ENCODE measurements at places on chromosomes 7 and 10.

- DNase-seq: no peak
Observed at GRCh38 chr10:48199580-48200377, 74.7 kb downstream of the FRMPD2 start.

DNA sequence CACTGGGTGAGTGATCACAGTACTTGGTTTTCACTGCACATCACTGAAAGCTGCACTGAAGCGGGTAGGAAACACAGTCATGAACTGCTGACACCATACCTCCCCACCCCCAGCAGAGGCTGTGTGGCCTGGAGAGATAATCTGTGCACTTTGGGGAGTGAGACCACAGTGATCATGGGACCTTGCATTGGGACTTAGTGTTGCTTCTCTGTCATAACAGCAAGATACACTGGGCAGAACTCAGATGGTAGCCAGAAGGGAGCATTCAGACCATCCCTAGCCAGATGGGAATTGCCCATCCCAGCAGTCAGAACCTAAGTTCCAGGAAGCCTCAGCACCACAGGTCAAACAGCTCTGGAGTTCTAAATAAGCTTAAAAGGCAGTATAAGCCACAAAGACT lies 346.4 kb upstream of the TMEM229A start:
- DNase-seq: no peak

DNA sequence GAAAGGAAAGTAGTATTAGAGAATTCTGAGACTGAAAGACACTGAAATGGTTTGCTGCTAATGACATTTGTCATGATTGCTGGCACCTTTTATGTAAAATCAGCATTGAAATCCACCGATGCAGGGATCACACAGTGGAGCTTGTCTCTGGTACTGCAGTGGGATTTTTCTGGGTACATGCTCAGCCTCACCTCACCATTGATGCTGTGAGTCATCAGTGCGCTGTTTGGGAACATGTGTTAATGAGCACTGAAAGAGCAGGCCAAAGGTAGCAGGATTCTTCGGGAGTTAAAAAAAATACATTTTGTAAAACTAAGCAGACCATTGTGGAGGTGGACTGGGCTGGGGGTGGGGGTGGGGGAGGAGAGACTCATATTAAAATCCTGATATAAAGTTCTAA lies 174.9 kb downstream of the CREB5 start:
- DNase-seq: no peak

- no peak for DNase-seq
Observed at GRCh38 chr10:86385806-86386205, 19.2 kb upstream of the GRID1 start.

GRCh38 chr10:71127773-71128172 lies 84.6 kb upstream of the UNC5B start:
- DNase-seq: no peak

DNA sequence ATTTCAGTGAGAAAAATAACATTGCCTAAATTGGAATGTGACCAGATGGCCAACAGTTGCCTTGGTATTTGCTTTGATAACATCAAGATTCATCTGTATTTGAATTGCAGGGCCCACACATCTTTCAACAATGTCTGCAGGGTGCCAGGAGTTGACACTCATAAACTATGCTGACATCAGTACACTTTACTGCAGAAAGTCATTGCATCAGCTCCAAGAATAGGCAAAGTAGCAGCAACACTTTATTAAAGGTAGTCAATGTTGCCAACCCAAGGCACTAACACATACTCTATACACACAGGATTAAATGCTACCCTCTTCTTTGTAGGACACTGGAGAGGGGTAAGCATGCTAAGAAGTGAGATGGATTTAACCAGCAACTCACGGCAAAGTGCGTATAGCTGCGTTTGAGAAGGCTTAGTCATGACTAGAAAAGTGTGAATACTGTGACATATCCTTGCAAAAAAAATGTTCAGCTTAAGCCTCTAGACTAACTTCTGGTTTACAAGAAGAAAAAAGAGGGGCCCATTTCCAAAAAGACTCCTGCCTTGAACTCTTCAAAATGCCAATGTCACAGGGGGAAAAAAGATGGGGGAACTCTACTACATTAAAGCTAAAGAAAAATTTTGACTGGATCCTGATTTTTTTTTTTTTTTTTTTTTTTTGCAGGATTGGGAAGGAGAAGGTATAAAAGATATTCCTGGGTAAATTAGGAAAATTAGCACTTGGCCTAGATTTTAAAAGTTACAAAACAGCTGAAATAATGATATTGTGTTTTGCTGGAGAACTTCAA lies 2.2 kb downstream of the BBIP1 start:
- DNase-seq: no peak

DNA sequence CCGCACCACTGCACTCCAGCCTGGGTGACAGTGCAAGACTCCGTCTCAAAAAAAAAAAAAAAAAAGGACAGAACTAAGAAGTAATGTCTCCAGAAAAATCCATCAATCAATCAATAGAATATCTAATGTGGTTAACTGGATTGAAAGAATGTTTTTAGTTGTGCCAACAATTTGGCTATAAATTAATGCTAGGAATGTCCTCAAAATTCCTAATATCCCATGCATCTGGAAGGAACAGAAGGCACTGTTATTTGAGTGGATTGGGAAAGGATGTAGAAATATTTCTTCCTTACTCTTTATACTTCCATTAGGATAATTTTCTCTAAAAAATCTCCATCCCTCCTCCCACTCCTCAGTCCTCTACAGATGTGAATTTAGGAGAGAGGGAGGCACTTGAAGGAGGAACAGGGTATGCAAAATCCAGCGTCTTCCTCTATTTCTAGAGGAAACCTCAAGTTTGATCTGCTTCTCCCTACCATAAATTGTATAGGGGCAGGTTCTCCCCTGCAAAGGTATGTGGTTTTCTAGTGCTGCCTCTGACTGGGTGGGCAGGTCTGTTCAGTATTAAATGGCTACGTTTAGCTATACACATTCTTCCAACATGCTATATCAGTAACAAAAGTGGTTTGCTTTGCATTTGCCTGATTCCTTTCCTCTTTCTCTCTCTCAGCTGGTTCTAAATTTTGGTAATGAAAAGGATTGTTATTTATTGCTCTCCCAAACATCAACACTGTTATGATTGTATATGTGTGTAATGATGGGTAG lies 54.1 kb downstream of the RNLS start:
- DNase-seq: no peak

GRCh38 chr10:50511492-50512213 lies 112.1 kb downstream of the SGMS1 start:
- DNase-seq: peak; percentile 10

- no peak for DNase-seq
Observed at GRCh38 chr7:124686543-124687171, 78.9 kb downstream of the GPR37 start.

DNA sequence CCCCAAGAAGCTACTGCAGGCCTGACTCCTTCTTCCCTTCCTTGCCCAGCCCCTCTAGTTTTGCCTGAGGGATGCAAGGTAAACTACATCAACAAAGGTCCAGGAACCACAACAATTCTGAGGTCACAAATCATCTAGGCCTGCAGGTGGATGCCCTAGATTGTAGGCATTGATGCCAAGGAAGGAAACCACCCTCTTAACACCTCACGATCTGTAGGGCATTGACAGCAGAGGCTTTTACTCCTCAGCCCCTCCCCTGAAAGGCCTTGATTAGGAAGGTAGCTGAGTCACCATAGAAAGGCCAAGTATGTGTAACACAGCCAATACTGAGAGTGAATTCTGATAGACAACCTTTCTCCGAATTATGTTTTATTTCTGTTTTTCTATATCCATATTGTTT lies 46.7 kb upstream of the FAM3C start:
- no peak for DNase-seq

DNA sequence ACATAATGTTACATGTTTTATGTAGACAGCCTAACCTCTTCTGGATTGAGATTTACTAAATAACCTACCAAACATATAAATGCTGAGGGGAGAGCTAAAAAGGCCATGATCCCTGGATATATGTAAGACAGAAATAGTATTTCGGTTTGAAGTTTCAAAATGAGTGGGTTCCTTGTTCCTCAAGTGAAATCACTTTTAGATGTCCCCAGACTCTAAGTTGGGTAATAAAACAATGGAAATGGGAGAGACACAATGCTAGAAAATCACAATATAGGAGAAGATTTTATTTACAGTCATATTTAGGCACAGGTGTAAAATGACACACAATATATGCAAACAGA lies 56.5 kb downstream of the SHTN1 start:
- DNase-seq: no peak

GRCh38 chr10:33293531-33294170 lies 40.8 kb downstream of the NRP1 start:
- DNase-seq: no peak

- no peak for DNase-seq
Observed at GRCh38 chr7:144821067-144821466, 14.8 kb downstream of the TPK1 start.

- peak; percentile 22 for DNase-seq
Observed at GRCh38 chr7:66921396-66921917, 432 bp downstream of the TMEM248 start.

DNA sequence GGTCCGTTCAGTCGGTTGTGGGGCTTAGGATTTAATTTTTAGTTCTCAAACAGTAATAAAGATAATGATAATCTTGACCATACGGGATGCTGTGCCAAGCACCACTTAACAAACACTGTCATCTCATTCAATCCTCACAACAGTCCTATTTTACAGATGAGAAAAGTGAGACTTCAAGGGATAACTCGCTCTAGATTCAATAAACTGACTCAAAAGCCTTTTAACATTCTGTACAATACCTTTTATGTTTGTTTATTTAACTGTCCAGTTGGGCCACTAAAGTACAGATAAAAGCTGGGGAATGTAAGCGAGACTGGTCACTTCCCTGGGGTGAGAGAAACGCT lies 437 bp upstream of the CFAP69 start:
- DNase-seq: no peak

DNA sequence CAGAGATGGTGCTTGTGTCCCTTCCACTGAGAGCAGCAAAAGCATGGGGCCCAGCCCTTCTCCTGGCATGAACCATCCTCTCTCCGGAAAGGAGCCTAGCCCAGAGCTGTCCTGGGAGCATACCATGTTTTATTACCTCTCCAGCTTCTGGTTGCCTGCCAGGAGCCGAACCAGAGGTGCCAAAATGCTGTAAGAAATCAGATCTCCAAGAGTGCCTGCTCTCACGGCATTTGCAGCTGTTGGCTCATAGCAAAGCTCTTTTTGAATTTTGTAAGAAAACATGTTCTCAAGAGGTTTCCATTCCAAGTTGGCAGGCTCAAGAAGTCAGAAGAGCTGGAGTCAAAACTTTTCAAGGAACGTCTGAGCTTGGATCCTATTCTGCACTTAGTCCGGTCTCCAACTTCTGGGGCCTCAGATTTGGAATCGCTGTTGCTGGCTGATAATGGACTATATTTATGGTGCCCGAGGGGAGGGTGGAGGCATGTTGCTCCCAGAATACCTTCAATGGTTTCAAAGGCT lies 211.7 kb upstream of the MKI67 start:
- DNase-seq: no peak

DNA sequence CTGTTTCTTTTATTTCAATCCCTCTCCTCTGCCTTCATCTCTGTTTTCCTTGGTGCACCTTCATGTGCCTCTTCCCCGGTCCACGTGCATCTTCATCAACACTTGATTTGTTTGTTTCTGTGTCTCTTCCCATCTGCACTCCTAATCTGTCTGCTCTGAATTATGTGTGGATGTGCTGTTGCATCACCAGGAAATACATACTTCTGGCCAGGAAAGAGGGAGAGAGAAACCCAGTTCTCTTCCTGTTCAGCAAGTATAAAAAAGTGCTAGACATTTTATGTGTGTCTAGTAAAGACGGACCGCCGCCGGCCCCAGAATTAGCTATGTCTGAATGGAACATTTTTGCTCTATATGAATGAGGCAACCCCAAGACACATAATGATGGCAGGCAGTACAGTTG lies 93.8 kb downstream of the CALD1 start:
- no peak for DNase-seq

Data from stimulated activated CD4-positive, alpha-beta T cell treated with anti-CD3 and anti-CD28 coated beads, Interleukin-2, amount 100 ng/mL, for 24 hours (primary cell).